ENCODE measurements at places on chromosomes 4 and X. TPM values are rescaled to one million over a fixed set of nuclear protein-coding genes. Genes with fewer than 3 reads are reported as not detected.

DNA sequence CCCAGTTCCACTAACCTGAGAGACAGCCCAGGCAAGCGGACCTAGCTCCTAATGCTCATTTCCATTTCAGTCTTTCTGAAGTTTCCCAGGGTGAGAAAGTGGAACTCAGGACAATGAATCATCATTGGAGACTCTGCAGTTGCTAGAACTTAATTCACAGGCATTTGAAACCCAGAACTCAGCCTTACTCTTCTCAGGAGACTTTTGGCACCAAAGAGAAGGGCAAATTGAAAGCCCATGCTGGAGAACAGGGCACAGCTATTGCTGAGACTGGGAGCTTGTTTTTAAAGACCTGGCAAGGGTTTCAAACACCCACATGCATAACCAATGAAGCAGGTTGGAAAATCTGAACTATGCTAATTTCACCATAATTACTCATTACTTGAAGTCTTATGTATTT is 36.0 kb downstream of the BST1 start:
- no peak for DNase-seq
- no peaks in the 10 kb centered on the region for H3K36me3 ChIP-seq
- H3K27me3 ChIP-seq: no peaks in the 10 kb centered on the region
- H3K4me3 ChIP-seq: no peak overlapping the region
- H3K27ac ChIP-seq: no peak overlapping the region

Gene FRG2
- total RNA-seq: 67.1 TPM

GRCh38 chrX:48471504-48471903 is 1.4 kb upstream of the SLC38A5 start:
- H3K27me3 ChIP-seq: no peaks in the 10 kb centered on the region
- no peak overlapping the region for H3K4me3 ChIP-seq
- DNase-seq: no peak
- no peak overlapping the region for H3K27ac ChIP-seq
- H3K4me1 ChIP-seq: peaks cover 9% of the 10 kb centered on the region

DNA sequence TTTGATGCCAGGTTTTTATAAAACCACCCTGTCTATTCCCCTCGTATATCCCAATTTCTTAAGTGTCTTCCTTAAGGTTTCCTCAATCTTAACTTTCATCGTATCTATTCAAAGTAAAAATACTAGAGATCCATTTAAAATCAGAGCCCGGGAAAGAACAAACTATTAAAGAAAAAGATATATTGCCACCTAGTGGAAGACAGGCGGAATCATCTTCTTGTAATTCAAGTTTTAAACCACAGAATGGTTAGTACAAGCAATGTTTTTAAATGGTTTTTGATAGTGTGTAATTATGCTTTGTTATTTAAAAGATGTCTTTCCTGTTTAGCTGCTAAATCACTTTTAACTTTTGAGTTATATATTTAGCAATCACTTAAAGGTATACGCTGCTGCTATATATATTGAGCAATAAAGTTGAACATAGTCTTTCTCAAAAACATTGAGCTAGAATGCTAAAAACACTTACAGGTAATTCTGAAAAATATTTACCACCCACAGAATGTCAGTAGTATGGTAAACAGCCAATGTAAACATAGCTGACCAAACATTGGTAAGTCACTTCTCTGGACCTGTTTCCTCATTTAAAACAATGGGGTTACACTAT is 18.2 kb downstream of the PRDM8 start:
- H3K27ac ChIP-seq: no peak overlapping the region
- H3K4me1 ChIP-seq: no peaks in the 10 kb centered on the region
- peak; percentile 23 for DNase-seq
- H3K36me3 ChIP-seq: no peaks in the 10 kb centered on the region
- peaks cover 20% of the 10 kb centered on the region for H3K27me3 ChIP-seq

- no peaks in the 10 kb centered on the region for H3K4me1 ChIP-seq
- no peaks in the 10 kb centered on the region for H3K36me3 ChIP-seq
- no peak for DNase-seq
- peaks cover 34% of the 10 kb centered on the region for H3K27me3 ChIP-seq
- no peak overlapping the region for H3K27ac ChIP-seq
Observed at GRCh38 chr4:185467101-185467500, 4.4 kb downstream of the CCDC110 start.

Gene FIP1L1
- 30.9 TPM for total RNA-seq

DNA sequence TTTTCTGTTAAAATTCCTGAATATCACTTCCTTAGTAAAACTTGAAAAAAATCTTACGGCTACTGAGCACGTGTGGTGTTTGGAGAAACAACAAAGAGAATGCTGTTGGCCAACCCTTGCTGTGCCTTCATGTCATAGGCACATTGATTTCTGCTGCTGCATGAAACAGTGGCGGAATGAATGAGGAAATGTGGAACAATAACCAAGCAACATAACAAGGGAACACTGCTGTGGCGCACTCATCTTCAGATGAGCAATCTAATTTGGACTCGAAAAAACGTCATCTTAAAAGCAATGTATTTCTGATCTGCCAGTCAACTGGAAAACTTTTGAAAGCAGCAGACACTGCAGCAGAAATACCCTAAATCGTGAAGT is 51.4 kb downstream of the PROM1 start:
- no peak overlapping the region for H3K4me3 ChIP-seq
- no peaks in the 10 kb centered on the region for H3K36me3 ChIP-seq
- DNase-seq: peak; percentile 77
- peaks cover 87% of the 10 kb centered on the region for H3K4me1 ChIP-seq
- H3K27me3 ChIP-seq: no peaks in the 10 kb centered on the region

GRCh38 chrX:39678914-39679313 is 418.8 kb downstream of the BCOR start:
- H3K36me3 ChIP-seq: no peaks in the 10 kb centered on the region
- no peaks in the 10 kb centered on the region for H3K4me1 ChIP-seq
- no peak overlapping the region for H3K4me3 ChIP-seq

DNA sequence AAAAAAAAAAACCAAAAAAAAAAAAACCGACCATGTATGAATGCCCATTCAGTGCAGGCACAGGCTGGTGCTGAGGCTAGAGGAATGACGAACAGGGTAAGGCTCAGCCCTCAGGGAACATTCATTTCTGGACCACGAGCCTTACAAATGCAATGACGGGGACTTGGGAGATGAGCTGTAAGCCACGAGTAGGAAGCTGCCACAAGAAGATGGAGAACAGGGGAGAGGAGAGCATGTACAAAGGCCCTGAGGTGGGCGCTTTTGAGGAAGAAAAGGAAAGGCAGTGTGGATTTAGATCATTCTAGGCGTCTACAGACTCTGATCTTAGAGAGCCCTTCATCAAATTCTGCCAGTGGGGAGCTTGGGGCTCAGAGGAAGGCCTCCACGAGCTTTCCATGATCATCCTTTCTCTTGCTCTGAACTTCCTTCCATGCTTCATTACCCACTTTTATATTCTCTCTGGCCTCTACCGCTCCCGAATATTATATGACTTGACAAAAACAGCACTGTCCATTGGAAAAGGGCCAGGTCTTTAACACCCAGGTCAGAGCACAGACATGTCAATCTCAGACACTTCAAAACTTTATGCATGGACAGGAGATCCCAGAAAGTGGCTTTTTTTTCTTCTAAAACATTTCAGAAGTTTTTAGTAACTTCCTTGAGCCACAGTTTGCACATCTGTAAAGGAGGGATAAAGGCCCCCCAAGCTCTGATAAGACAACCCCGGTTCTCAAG is 3.3 kb upstream of the ZNF518B start:
- no peaks in the 10 kb centered on the region for H3K4me1 ChIP-seq
- H3K36me3 ChIP-seq: no peaks in the 10 kb centered on the region
- H3K27me3 ChIP-seq: no peaks in the 10 kb centered on the region
- H3K4me3 ChIP-seq: no peak overlapping the region
- H3K27ac ChIP-seq: no peak overlapping the region

GRCh38 chr4:173418639-173419038 is 19.7 kb upstream of the SCRG1 start:
- no peak overlapping the region for H3K4me3 ChIP-seq
- no peak overlapping the region for H3K27ac ChIP-seq
- peaks cover 34% of the 10 kb centered on the region for H3K4me1 ChIP-seq
- H3K27me3 ChIP-seq: no peaks in the 10 kb centered on the region
- no peak for DNase-seq

Measured in A673 (cell line).